EH (cell line): ENCODE measurements at places on chromosomes 6 and 20.

- DNase-seq, result no peak
These were observed 18.1 kb downstream of the KCTD20 start for GRCh38 chr6:36460916-36461315.

DNA sequence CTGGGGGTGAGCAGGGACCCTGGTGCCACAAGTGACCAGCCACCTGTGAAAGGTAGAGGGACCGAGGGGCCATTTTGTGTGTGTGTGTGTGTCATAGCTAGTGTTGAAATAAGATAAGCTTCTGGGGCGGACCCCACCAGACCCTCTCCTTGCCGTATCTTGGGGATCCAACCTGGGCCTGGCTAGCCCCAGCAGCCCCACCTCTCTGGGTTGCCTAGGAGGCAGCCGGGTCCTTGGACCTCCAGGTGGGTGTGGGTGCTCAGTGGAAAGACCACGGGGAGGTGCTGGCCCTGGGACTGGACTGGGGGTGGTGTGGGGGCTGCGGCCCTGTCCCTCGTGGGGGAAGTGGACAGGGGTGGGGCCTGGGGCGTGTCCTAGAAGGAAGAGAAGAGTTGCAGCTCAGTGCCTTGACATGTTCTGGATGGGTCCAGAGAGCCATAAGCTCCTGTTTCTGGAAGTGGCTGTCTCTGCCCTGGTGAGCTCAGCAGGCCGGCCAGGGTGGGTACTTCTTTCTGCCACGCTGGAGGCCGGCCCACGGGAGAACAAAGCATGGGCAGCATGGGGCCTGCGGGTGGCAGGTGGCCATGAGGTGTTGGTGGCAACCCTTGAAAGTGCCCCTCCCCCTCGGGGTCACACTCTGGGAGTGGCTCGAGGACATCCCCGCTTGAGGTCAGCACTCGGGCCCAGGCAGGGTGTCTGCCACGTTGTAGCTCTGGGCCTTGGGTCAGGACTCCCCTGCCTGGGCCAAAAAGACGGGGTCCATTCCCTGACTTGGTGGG is 8.4 kb downstream of the RBBP8NL start:
- no peak for DNase-seq

GRCh38 chr20:57308451-57309271 is 20.9 kb upstream of the SPO11 start:
- DNase-seq, result no peak

DNA sequence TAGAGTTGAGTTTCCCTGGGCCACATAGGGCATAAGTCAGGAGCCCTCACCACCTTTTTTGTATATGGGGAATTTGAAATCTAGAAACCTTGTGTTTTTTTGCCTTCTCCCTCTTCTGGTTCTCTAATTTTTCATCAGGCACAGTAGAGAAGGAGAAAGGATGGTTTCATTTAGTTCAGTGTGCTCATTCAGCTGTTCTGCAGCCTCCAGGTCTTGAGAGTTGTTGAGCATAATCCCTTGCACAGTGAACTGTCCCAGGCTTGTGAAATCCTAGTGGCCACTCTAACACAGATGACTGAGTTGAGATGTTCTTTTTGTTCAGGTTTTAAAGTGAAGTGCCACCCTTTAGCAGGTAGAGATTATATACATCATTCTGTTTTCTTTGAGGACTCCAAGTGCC is 183.5 kb downstream of the CDKAL1 start:
- no peak for DNase-seq

DNA sequence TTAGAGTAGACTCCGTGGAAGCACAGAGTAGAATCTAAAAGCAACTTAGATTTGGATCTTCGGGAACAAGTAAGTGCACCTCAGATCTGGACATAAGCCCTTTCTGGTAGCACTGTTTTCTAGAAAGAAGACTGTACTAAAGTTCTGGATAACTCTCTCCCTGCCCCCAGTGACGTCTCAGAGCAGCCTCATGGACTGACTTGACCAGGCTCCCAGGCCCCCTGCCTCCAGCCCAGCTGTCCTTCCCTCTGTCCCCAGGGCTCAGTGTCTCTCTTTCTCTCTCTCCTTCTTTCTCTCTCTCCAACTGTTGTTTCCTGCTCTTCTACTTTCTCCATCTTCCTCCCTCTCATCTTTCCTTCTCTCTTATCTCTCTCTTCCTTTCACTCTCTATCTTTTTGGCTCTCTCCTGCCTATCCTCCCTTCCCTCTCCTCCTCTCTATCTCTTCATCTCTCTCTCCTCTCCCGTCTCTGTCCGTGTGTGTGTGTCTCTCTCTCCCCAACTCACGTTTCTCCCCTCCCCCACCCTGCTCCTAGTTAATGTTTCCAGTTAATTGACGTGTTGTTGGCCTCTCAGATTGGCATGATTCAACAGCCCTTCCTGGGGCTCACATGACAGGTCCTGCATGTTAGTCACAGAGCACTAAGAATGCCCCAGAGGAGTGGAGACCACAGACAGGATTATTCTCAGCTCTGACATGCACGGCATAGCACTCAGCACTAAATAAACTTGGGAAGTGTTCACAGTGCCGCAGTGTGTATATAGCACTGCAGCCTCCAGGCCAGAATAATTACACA is 180.4 kb upstream of the FOXQ1 start:
- peak; percentile 90 for DNase-seq

DNA sequence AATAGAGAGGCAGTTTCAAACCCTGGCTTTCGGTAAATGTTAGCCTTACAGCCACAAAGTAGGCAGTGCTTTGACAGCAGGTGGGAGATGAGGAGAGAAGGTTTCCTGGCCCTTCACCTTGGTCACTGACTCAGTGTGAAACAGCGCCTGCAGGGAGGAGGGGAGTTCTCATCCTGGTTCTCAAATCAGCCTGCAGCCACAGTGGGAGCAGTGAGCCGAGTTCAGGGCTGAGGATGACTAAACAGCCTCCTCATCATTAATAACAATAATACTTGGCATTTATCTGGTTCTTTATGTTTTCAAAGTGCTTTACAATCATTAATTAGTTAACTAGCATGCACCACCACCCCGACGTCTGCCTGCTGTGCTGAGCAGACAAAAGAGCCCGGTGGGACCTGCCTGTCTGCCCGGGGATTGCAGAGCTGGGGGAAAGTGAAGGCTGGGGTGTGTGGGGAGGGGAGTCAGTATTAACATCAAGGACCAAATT is 59.6 kb downstream of the PRDM1 start:
- peak; percentile 38 for DNase-seq

DNA sequence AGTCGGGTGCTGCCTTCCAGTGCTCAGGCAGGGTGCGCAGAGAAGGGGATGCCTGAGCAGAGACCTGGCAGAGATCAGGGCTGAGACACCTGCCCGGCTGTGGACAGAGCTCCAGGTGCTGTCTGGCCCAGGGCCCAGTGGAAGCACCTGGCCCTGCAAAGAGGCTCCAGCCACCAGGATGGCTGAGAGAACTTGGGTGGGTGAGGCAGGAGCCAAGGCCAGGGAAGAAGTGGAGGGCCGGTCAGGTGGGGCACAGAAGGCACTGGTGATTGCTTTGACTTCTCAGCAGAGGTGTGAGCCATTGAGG is 31.2 kb downstream of the PNLDC1 start:
- no peak for DNase-seq
